Spinal cord (tissue), 10 donors: ENCODE measurements at places on chromosomes 7 and 10.

DNA sequence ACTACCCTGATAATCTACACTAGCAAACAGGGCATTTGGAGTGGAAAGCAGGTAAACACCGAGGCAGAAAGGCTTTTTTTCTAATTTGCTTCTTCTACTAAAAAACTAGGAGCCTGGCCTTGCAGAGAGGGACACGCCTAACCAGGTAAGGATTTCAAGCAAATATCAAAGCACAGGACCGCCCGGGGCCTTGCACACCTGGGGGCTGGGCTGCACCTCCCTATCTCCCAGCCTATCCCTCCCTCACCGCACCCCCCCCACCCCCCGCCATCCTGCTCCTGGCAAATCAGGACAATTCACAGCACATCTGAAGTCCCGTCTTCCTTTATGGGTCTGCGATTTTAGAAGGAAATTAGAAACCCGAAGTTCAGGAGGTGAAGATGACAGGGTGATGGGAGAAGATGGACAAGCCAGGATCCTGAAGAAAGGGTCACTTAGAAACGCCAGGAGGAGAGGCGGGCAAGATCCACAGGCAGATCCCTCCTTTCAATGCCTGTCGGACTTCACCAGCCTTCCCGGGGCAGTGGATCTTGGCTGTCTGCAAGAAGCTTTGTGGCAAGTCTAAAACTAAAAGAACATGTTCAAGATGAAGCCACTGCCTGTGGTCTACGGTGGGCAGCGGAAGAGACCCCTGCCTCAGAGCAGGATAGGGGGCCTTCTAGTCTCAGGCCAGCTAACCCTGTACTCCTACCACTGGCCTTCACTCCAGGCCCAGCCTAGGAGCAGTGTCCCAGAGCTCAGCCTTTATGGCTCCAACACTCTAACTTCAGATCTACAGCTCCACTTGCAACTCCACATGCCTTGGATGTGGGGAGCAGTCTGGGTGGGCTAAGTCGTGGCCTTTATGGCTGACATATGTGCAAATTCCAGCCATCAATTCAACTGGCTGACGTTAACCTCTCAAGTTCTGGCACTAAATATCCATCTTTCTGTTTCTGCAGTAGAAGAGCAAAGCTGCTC is 43.9 kb downstream of the TNS3 start:
- peak overlapping the region; percentile 79 for H3K27ac ChIP-seq
- peaks cover 52% of the 10 kb centered on the region for H3K4me1 ChIP-seq
- peak overlapping the region; percentile 42 for H3K4me3 ChIP-seq
- no peaks in the 10 kb centered on the region for H3K36me3 ChIP-seq
- no peaks in the 10 kb centered on the region for H3K27me3 ChIP-seq

DNA sequence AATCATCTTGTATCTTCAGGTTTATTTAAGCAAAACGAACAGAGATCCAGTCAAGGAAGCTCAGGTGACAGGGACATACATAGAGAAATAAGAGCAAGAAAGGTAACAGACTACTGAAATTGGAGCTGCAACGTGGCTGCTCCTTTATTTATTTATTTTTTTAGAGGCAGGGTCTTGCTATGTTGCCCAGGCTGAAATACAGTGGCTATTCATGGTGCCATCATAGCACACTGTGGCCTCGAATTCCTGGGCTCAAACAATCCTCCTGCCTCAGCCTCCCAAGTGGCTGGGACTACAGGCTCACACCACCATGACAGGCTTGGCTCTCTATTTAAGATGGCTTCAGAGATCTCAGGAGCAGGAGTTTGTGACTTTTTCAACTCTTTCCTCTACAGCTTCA is 46.4 kb downstream of the COL1A2 start:
- H3K4me1 ChIP-seq, result no peaks in the 10 kb centered on the region
- H3K27ac ChIP-seq, result no peak overlapping the region
- H3K27me3 ChIP-seq, result no peaks in the 10 kb centered on the region
- no peaks in the 10 kb centered on the region for H3K36me3 ChIP-seq

GRCh38 chr10:88076027-88076880 is 212.8 kb downstream of the PTEN start:
- no peak for DNase-seq
- no peaks in the 10 kb centered on the region for H3K36me3 ChIP-seq
- H3K27me3 ChIP-seq, result no peaks in the 10 kb centered on the region
- H3K27ac ChIP-seq, result no peak overlapping the region
- no peak overlapping the region for H3K4me3 ChIP-seq

- H3K27me3 ChIP-seq, result peaks cover 9% of the 10 kb centered on the region
- H3K36me3 ChIP-seq, result no peaks in the 10 kb centered on the region
- no peak overlapping the region for H3K27ac ChIP-seq
- peaks cover 9% of the 10 kb centered on the region for H3K4me1 ChIP-seq
Observed at GRCh38 chr7:35533902-35534301, 161.0 kb downstream of the HERPUD2 start.

DNA sequence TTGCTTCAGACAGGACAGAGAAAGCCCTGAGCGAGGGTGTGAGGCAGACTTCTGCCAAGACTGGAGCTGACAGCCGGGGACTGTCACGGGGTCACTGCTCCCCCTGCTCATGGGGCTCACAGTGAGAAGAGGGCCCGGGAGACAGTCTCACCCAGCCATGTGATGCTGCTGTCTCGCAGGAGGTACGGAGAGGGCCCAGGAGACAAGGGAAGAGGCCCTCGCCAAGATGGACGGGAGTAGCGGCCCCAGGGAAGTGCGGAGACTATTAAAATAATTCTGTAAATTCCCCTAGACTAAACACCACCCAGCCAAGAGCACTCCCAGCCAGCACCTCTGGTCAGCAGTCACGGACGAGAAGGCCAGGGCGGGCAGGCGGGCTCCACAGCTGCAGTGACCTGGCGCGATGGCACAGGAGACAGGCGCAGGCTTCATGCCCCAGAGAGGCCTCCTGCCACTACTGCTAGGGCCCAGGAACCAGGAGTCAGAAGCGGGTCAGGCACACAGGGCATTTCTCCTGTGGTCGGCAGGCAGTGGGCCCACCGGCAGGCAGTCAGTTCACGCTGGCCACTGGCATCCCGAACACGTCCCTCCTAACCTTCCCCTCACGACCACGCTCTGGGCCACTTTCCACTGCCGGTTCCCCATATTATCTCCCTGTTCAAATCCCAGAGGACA is 24.1 kb downstream of the WDR86 start:
- H3K36me3 ChIP-seq, result peaks cover 21% of the 10 kb centered on the region
- peaks cover 30% of the 10 kb centered on the region for H3K4me1 ChIP-seq
- H3K27ac ChIP-seq, result no peak overlapping the region

GRCh38 chr7:36840904-36841303 is 116.6 kb upstream of the AOAH start:
- H3K27ac ChIP-seq, result no peak overlapping the region
- no peak overlapping the region for H3K4me3 ChIP-seq
- H3K27me3 ChIP-seq, result no peaks in the 10 kb centered on the region
- no peaks in the 10 kb centered on the region for H3K4me1 ChIP-seq
- no peak for DNase-seq
- no peaks in the 10 kb centered on the region for H3K36me3 ChIP-seq

DNA sequence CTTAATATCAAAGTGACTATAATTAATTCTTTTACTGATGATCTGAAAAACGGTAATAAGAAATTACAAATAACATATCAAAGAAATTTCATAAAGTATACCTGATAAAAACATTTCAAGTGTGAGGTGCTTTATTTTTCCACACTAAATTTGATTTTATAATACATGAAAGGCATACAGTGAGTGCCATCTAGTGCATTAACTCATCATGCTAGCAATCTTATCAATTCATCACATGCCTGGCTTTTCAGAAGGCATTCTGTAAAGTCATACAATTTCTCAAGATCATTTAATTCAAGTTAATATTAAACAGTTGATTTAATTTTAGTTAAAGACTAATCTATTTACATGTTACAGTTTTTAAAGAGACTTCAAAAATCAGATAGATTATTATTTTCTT is 1020.9 kb downstream of the GATA3 start:
- no peaks in the 10 kb centered on the region for H3K36me3 ChIP-seq
- H3K4me1 ChIP-seq, result no peaks in the 10 kb centered on the region
- no peaks in the 10 kb centered on the region for H3K27me3 ChIP-seq
- no peak overlapping the region for H3K27ac ChIP-seq
- H3K4me3 ChIP-seq, result no peak overlapping the region

- H3K4me3 ChIP-seq, result no peak overlapping the region
- H3K4me1 ChIP-seq, result peaks cover 5% of the 10 kb centered on the region
- H3K27ac ChIP-seq, result no peak overlapping the region
- no peaks in the 10 kb centered on the region for H3K27me3 ChIP-seq
- peaks cover 9% of the 10 kb centered on the region for H3K36me3 ChIP-seq
- DNase-seq, result no peak
Observed at GRCh38 chr7:71787513-71787912, 624.6 kb downstream of the CALN1 start.

- no peak overlapping the region for H3K4me3 ChIP-seq
- H3K36me3 ChIP-seq, result peaks cover 4% of the 10 kb centered on the region
- H3K27ac ChIP-seq, result no peak overlapping the region
- H3K27me3 ChIP-seq, result no peaks in the 10 kb centered on the region
- DNase-seq, result no peak
Observed at GRCh38 chr10:97329766-97330165, 4.8 kb downstream of the FRAT2 start.

DNA sequence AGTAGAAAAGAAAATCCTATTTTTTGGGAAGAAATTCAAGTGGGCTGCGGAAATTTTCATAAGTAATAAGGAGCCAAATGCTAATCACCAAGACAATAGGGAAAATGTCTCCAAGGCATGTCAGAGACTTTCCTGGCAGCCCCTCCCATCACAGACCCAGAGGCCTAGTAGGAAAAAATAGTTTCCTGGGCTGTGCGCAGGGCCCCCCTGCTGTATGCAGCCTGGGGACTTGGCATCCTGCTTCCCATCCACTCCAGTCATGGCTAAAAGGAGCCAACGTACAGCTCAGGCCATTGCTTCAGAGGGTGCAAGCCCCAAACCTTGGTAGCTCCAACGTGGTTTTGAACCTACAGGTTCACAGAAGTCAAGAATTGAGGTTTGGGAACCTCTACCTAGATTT is 12.8 kb upstream of the POT1 start:
- no peak overlapping the region for H3K27ac ChIP-seq
- H3K4me1 ChIP-seq, result no peaks in the 10 kb centered on the region
- H3K36me3 ChIP-seq, result no peaks in the 10 kb centered on the region
- no peaks in the 10 kb centered on the region for H3K27me3 ChIP-seq
- H3K4me3 ChIP-seq, result no peak overlapping the region

DNA sequence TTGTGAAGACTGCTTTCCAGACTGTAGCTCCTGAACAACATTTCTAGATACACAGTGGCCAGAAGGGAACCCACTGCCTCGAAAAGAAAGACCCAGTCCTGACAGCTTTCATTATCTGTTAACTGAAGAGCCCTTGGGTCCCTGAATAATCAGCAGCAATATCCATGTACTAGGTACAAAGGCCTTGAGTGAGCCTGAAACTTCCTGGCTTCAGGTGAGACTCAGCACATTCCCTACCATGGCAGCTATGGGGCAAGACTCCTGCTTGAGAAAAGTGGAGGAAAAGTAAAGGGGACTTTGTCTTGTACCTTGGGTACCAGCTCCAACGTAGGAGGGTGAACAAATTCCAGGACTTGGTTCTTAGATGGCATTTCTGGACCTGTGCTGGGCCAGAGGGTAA is 92.8 kb downstream of the SIRT1 start:
- no peak for DNase-seq
- no peaks in the 10 kb centered on the region for H3K27me3 ChIP-seq
- H3K36me3 ChIP-seq, result peaks cover 19% of the 10 kb centered on the region
- H3K27ac ChIP-seq, result no peak overlapping the region

DNA sequence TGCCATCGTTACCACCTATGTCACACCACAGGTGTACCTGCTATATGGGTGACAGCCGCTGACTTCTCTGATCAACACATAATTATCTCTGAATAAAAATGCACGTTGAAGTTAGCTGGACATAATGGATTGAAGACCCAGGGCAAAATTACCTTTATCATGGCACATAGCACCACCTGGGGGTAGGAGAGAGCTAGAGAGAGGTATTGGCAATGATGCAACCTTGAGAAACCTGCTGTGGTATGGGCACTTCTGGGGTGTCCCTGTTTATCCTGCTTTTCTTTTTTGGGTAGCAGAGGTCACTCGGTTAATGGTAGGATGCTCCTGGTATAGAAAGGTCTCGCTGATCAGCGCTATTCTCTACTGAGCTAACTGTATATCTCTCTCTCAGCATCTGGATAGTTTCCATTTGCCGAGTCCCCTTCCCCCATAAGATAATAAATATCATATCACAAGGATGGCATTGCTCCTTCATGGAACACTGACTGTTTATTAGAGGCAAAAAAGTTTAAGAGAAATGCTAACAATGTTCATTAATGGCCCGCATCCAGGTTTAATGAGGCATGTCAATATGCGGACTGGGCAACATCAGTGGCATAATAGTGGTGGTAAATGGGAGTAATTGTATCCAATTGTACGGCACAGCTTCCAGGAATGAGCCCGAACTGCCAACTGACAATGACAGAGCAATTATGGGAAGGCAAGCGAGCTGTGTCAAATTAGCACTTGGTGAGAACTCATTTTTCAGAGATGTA is 323.1 kb downstream of the TFEC start:
- H3K4me3 ChIP-seq, result no peak overlapping the region
- H3K27me3 ChIP-seq, result peaks cover 3% of the 10 kb centered on the region
- no peak overlapping the region for H3K27ac ChIP-seq
- DNase-seq, result peak; percentile 4
- no peaks in the 10 kb centered on the region for H3K4me1 ChIP-seq

DNA sequence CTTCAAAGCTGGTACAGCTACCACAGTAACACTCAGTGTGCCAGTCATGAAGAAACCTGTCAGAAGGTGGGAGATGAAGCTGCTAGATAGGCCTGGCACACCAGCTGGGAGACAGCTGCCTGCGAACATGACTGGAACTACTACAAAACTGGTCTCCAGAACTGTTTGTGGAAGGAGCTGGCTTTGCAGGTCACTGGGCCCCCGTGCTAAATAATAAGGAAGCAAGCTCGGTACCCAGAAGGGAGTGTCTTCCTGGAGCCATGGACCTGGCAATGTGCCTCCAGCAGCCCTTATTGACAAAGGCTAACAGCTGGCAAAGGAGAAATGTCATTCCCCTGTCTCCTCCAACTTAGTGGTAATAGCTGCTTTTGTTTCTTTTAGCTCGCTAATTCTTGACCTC is 1217.6 kb upstream of the LRRN3 start:
- H3K36me3 ChIP-seq, result no peaks in the 10 kb centered on the region
- no peaks in the 10 kb centered on the region for H3K4me1 ChIP-seq
- H3K27ac ChIP-seq, result no peak overlapping the region
- no peaks in the 10 kb centered on the region for H3K27me3 ChIP-seq
- no peak for DNase-seq
- no peak overlapping the region for H3K4me3 ChIP-seq

- H3K4me3 ChIP-seq, result no peak overlapping the region
- H3K4me1 ChIP-seq, result no peaks in the 10 kb centered on the region
- no peaks in the 10 kb centered on the region for H3K36me3 ChIP-seq
- no peak for DNase-seq
- no peaks in the 10 kb centered on the region for H3K27me3 ChIP-seq
- H3K27ac ChIP-seq, result no peak overlapping the region
Observed at GRCh38 chr7:117008886-117009531, 55.7 kb downstream of the ST7 start.

DNA sequence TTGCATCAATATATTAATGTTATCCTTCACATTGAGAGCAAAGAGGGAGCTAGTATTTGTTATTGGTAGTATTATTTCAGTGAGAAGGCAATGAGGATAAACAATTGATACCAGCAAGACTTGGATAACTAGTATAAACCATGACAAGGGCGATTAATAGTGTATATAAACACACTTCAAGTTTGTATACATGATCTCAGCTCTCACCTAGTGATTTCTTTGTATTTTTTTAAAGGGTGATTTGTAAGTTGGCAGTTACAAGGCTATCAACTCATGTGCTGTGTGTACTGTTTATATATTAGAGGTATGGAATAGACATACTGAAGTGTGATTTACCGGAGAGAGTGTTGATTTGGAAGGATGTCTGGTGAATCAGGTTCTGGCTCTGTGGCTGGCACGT is 88.0 kb downstream of the SNX10 start:
- H3K4me1 ChIP-seq, result peaks cover 7% of the 10 kb centered on the region
- H3K36me3 ChIP-seq, result no peaks in the 10 kb centered on the region
- DNase-seq, result no peak
- H3K27me3 ChIP-seq, result peaks cover 14% of the 10 kb centered on the region
- no peak overlapping the region for H3K27ac ChIP-seq
- no peak overlapping the region for H3K4me3 ChIP-seq
